ENCODE measurements at places on chromosomes 7 and 10.

DNA sequence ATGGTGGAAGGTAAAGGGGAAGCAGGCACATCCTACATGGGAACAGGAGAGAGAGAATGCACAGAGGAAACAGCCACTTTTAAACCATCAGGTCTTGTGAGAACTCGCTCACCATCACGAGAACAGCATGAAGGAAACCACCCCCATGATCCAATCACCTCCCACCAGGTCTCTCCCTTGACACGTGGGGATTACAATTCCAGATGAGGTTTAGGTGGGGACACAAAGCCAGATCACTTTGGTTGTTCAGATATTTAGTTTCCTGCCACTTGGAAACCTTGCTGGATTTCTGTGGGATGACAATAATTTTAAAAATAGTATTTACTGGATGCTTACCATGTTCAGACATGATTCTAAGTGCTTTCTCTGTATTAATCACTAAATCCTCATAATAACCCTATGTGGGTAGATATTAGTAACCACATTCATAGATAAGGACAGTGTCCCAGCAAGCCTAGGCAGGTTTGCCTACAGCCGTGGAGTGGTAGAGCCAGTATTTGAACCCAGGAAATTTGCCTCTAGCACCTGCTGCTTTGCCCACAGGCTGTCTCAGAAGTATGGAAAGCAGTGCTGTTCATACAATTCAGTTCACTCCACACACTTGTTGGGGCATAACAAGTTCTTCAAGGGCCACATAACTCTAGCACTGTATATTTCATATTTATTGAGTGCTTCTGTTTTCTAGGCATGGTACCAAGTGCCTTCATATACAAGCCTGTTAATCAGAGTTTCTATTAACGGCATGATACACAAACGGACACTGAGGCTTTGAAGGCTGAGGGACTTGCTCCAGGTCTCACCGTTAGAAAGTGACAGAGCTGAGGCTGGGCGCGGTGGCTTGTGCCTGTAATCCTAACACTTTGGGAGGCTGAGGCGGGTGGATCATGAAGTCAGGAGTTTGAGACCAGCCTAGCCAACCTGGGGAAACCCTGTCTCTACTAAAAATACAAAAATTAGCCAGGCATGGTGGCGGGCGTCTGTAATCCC is 8.3 kb downstream of the TLL2 start:
- DNase-seq = no peak

DNA sequence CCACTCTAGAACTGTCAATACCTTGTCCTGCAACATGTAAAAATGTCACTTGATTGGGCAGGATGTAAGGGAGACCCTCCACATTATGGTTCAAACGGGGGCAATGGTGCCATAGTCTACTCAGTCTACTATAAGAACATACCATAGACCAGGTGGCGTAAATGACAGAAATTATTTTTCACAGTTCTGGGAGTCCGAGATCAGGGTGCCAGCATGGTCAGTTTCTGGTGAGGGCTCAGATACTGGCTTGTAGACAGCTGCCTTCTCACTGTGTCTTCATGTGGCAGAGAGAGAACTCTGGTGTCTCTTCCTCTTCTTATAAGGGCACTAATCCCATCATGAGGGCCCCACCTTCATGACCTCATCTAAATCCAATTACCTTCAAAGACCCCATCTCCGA is 18.7 kb upstream of the TMEM178B start:
- DNase-seq = no peak

DNA sequence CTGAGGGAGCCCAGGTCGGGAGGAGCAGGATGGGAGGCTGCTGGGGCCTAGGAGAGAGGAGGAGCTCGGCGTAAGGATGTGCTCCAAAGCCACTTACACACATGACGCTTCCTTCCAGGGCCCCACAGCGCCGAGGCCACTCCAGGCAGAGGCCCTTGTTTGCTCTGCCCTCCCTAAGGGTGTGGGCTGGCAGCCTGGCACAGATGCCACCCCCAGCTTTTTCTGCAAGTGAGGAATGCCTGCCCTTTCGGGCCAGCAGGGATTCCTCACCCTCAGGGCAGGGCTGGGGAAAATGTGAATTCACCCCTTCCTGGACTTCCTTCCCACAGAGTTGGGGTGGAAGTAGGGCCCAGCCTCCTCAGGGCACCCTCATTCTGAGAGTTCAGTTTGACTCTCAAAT is 5.6 kb upstream of the AQP1 start:
- DNase-seq = no peak

GRCh38 chr7:99167072-99167471 is 23.2 kb upstream of the SMURF1 start:
- no peak for DNase-seq

- DNase-seq = no peak
These were observed 13.4 kb downstream of the MBL2 start for GRCh38 chr10:52759154-52759553.

DNA sequence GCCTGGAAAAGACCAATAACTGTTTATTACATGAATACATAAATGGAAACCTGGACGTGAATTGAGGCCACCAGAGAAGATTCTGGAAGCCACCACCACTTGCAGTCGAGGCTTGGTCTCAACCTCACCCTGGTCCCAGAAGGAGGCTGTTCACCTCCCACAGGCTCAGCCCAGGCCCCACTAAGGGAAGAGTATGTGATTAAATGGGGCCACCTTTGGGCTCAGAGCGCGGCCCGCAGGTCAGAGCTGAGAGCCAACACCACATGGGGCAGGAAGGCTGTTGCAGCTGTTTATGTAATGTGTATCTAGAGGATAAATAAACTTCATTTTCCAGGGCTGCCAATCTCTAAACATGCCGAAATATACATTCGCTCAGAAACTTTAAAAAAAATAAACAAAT is 17.6 kb upstream of the FGFR2 start:
- no peak for DNase-seq

DNA sequence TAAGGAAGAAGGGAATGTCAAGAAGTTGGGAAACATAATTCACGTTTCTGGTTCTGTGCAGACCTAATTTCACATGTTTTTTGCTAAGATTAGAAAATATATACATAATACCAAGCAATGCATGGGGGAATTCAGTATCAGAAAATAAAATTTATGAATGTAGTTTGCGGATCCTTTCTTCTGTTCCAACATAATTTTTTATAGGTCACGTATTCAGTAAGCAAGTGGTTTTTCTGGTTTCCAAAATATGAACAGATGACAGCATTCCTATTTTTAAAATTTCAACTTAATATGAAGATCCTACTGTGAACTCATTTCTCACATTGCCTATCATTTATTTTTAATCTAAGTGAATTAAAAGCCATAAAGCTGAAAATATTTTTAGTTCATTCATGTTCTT is 560.0 kb upstream of the NRG3 start:
- DNase-seq = no peak

DNA sequence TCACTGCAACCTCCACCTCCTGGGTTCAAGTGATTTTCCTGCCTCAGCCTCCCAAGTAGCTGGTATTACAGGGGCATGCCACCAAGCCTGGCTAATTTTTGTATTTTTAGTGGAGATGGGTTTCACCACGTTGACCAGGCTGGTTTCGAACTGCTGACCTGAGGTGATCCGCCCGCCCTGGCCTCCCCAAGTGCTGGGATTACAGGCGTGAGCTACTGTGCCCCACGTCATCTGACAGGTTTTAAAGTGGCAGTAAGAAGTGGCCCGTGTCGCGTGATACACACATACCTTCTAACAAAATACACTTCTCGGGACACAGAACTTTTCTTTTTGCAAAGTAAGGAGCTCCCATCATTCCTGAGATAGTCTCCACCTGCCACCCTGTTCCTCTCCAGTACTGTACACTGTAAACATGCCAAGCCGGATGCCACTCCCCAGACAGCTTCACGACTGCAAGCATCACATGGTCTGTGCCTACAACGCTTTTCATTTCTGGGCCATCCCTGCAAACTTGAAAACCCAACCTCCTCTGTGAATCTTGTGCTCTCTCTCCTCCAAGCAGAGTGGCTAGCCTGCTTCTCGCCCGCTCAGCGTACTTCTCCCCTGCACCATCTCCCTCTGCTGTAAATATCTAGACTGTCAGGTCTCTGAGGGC is 256.3 kb upstream of the KLF14 start:
- no peak for DNase-seq

DNA sequence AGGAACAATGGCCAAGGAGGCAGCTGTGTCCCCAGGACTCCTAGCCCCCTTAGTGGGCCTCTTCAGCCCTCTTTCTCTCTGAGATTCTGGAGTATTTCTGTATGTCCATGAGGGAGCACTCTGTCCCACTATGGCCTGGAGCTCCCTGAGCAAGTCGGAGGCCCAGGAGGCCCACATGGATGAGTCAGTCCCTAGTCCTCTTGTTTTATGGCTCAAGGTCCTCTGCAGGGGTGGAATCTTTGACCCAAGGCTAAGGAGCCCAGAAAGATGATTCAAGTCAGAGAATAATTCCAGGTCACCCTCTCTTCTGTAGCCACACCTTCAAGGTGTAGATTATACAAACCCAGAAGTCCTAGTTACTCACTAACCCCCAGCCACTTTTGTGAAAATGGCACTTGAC is 125.6 kb downstream of the PLXNA4 start:
- DNase-seq = no peak

DNA sequence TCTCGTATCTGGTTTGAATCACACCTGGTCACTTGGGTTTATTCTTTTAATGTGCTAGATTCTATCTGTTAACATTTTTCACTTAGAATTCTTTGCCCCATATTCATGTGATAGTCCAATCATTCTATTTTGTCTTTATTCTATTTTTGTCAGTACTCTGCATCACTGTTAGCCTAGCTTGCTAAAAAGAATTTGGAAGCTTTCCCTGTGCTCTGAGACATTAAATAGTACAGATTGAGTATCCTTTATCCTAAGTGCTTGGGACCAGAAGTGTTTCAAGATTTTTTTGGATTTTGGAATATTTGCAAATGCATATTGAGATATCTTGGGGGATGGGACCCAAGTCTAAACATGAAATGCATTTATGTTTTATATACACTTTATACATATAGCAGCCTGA is 51.0 kb downstream of the RALA start:
- no peak for DNase-seq

DNA sequence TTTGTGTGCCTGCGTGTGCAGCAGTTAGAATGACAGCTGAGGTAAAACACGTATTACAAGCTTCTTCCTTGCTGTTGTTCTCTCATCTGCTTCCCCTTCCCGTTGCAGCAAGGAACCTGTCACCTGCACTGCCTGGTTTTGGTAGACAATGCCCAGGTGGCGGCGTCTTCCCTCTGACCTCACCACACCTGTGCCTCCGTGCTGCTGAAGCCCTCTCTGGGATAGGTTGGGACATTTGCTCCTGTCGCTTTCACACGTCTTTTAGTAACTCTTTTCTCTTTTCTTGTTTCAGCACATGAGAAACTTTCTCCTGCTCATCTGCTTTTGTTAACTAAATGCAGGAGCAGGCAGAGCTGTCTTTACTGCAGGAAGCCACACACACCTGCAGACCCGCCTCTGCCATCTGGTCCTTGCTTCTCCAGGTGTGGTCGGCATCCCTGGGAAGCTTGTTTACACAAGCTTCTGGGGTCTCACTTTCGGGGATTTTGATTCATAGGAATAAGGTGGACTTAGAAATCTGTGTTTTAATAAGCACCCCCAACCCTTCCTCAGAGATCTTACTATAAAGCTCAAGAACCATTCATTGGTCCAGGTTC is 60.7 kb upstream of the EXOC6 start:
- DNase-seq = no peak

GRCh38 chr10:77810446-77811335 is 115.9 kb downstream of the DLG5 start:
- DNase-seq = no peak

DNA sequence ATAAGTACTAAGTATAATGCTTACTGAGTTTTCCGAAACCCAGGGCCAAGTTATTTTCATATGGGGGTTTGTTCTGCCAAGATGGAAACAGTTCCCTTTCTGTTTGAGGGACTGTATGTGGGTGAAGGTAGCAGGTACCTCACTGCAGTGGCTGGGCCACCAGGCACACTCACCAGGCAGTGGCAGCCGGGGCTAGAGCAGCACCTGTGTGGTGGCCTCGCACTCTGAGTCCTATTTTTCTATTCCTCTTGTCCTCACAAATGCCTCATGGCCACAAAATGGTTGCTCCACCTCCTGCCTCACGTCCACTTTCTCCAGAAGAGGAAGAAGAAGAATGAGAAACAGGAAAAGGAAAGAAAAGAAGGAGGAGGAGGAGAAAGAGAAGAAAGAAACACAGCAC is 167.3 kb upstream of the SHH start:
- no peak for DNase-seq

- DNase-seq = no peak
These were observed 9.5 kb downstream of the ANKIB1 start for GRCh38 chr7:92255308-92255707.

- DNase-seq = no peak
These were observed 111.0 kb upstream of the KMT2E start for GRCh38 chr7:104903044-104903443.

DNA sequence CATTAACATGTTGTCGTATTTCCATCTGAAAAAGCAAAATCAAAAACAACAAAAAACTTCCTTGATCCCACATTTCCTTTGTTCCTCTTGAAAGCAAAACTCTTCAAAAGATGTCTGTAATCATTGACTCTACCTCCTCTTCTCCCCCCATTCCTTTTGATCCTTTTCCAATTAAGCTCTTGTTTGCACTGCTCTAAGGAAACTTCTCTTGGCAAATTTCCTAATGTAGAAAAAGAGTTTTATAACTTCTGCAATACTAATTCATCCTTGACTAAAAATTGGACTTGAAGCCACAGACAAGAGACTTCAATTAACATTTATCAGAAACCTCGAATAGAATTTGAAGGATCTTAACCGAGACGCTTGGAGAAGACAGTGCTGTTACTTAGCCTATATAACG is 317.1 kb upstream of the SEMA3C start:
- no peak for DNase-seq

GRCh38 chr10:88089498-88089897 is 226.1 kb downstream of the PTEN start:
- DNase-seq = no peak

DNA sequence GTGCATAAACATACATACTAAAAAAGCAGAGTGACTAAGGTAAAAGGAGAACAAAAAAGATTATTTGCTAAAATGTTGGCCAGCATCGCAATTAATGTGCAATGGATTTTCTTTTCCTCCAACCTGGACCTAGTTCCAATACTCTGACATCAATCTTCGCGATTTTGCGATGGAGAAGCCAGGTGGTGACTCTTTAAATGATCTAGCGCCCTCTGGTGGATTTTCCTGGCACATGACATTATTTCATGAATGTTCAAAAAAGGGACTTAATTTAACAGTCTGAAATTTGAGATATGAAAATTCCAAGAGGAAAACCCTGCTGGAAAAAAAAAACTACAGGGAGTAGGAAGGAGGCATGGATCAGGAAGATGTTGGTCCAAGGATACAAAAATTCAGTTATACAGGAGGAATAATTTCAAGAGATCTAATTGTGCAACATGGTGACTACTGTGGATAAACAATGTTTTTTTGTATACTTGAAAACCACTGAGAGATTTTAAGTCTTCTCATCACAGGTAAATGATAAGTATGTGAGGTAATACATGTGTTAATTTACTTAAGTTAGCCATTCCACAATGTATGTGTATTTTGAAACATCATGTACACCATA is 4.3 kb upstream of the KCNMA1 start:
- peak; percentile 31 for DNase-seq

- no peak for DNase-seq
These were observed 49.4 kb downstream of the LRRN3 start for GRCh38 chr7:111140091-111140865.

- DNase-seq = no peak
These were observed 11.8 kb upstream of the TFAM start for GRCh38 chr10:58373442-58373827.

All from stimulated activated CD8-positive, alpha-beta memory T cell treated with anti-CD3 and anti-CD28 coated beads, Interleukin-15, amount 100 ng/mL, for 1 hour (primary cell).